ENCODE measurements at places on chromosomes 11 and 22.

DNA sequence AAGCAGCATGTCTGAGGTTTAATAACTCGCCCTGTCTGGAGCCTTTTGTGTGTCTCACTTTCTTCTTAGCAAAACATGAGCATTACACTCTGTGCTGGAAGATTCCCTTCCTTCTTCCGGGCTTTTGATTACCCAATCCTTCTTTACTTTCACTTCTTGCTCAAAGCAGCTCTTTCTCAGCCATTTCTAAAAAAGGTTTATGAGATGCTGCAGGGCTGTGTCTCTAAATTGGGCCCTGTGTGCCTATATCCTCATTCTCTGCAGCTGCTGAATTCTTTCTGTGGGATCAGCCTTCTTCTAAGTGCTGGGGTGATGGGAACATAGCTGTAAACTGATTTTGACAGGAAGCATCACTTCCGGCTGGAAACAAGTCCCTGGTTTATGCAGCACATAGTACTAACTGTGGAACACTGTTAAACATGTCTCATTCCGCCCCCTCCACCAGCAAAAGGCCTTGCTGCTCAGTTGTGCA is 71.8 kb downstream of the PIWIL4 start:
- no peak for DNase-seq

- DNase-seq: no peak
Measured at GRCh38 chr11:2579315-2580060, 120.3 kb downstream of the KCNQ1OT1 start.

- DNase-seq: no peak
Measured at GRCh38 chr22:23774922-23775436, 2.3 kb downstream of the MMP11 start.

DNA sequence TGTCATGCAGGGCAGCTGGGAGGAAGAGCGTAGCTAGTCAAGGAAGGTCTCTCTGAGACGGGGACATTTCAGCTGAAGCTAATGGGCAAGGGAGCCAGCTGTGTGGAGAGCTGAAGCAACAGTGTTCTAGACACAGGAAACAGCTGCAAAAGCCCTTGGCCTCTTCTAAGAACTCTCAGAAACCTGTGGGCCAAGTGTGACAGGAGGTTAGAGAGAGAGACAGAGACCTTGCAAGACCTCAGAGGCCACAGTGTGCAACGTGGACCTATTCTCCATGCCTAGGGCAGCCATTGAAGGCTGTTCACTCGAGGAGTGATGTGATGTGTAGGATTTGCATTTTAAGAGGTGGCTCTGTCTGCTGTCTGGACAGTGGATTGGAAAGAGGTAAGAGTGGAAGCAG is 48.7 kb upstream of the TNRC6B start:
- DNase-seq: no peak

DNA sequence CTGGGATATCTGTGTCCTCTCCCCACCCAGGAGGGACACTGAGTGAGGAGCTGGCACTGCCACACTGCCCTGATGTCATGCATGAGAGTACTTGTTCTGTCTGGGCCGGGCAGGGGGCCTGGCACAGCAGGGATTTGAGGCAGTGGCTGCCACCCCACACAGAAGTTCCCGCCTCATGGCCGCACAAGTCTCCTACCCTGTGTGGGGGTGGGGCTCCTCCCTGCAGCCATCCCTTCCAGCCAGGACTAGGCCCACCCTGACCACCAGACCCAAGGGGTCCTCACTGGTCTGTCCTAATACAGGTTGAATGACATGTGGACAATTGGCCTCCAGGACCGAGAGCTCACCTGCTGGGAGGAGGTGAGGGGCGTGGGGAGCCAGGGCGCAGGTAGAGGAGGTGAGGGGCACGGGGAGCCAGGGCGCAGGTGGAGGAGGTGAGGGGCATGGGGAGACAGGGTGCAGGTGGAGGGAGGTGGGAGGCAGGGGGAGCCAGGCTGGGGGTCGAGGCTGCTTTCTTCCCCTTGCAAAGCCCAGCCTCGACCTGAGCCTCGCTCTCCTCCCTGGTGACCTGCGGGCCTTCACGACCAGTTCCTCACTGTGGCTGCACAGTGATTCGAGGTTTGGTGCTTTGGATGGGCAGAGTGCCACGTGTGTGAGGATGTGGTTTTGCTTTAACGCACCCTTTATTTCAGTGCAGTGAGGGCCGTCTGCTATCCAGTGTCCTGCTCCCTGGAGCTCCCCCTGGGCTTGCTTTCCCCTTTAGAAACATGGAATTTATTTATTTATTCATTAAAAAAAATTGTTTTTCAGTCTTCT is 7.4 kb downstream of the LZTR1 start:
- DNase-seq: no peak

DNA sequence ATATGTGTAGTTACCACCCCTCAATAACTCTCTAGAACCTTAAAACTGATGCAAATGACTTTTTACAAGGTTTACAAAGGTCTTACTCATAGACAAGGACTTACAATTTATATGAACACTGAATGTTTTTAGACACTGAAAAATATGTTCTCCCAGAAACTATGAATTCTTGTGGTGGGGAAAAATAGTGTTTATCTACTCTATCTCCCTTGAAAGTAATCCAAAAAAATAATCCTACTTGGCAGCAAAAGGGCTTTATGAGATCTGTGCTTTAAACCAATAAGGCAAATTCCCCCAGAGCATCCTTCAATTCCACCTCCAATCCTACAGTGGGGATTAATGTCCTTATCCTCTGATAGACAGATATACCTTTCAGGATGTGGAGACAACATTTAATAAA is 1984.1 kb upstream of the RAG2 start:
- no peak for DNase-seq

DNA sequence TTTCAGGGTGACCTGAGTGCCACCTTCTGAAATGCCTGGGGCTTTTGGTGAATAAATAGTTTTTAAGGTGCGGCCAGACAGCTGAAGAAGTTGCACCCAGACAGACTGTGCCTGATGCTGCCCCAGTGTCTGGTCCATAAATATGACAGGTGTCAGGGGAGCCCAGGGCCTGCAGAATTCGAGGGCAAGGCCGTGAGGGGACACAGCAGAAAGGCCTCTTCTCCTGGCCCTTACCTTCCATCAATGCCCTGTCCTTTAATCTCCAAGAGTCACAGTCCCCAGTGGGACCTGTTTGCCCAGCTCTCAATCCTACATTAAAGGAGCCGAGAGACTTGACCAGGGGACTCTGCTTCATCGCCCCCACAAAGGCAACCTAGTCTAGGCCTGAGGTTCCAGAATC is 45.7 kb downstream of the NAT10 start:
- DNase-seq: no peak

DNA sequence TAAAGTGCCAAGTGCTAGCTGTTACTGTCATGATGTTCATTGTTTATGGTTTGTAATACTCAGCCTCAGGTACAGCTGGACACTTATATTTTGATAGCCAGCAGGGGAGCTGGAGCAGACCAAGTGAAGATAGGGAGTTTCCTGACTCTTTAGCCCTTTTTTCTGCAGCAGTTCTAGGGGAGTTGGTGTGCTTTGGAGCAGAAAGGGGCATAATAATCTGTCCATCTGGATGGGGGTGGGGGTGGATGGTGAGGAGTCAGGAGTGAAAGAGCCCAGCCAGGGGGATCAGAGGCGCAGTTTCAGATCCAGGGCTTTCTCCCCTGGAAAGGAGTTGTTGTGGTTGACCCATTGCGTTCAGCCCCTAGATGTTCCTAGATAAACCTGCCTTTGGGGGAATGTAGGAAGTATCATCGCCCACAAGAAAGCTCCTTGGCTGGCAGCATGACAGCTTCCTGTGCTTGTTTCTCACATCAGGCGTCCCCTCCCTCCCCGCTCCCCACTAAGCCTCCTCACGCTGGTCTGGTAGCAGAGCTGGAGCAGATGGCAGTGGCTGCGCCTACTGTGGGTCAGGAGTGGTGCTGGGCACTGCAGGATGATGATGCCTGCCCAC is 41.9 kb downstream of the MED15 start:
- DNase-seq: no peak

DNA sequence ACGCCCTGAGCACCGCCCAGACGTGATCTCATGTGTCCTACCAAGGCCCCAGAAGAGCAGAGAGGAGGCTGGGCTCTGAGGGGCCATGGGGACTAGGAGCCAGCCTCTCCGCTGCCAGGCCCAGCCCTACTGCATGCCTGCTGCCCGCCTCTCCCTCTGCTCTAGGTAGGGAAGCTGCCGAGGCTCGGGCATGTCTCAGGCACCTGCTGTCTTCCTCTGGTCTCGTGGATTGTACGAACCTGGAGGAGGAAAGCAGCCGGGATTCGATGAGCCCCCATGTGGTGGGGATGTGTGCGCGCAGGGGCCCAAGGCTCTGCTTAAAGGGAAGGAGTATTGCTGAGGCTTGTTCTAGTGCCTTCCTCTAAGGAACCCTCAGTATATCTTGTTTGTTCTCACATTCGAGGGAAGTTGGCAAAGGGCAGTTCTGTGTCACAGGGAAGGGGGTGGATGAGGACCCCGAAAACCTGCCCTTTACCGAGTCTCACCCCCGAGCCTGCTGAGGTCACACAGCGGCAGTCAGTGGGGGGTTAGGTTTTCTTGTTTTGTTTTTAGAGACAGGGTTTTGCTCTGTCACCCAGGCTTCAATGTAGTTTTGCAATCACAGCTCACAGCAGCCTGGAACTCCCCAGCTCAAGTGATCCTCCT is 21.2 kb downstream of the DAGLA start:
- no peak for DNase-seq

DNA sequence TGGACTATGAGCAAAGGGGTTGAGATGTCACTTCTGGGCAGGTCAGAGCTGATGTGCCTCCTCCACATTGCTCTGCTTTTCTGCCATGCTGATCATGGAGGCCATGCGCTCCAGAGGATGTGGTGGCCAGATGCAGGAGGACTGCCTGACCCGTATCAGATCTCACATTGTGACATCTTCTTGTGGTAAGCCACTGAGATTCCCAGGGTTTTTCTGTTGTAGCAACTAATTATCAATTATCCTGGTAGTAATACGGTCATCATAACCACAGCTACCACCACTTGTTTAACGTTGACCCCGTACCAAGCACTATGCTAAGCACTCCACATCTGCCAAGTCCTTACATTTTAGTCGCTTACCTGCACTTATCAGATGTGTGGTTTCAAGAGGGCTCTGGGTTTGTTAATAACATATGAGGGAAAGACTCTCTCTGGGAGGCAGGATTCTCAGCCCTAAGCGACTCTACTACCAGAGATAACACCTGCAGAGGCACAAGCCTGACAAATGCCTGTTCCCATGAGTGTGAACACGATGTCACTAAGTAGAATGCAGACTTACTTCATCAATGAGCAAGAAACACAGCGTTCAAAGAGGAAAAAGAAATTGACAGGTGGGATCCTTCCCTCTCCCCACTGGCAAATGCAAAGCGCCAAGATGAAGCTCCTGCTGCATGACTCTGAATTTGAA is 63.6 kb upstream of the TIMP3 start:
- DNase-seq: no peak

DNA sequence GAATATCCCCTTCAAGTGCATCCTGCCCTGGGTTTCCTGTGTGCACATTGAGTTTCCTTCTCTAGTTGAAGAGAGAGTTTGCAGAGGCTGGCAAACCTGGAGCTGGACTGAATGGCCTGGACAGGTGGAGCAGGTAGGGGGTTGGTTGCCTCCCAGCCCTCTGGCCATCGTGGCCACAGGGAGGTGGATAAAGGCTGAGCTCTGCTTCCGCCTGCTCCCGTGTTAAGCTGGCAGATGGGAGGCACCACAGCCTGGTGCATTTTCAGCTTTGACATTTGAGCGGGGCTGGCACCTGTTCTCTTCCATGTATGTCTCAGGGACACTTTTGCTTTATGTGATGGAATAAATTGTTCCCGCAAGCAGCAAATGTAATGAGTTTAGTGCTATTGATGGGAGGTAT is 11.1 kb downstream of the MICAL2 start:
- no peak for DNase-seq
